Right kidney (tissue), 9 donors: ENCODE measurements at places on chromosomes 12 and 14.
A peak's percentile ranks its signal among the peaks of the same experiment; 100 is the strongest.

- DNase-seq = no peak
Observed at GRCh38 chr14:39607978-39608377, 175.7 kb upstream of the FBXO33 start.

GRCh38 chr12:46573347-46573658, 200.7 kb upstream of the SLC38A2 start:
- no peak for DNase-seq

- no peak for DNase-seq
Observed at GRCh38 chr12:51669271-51669670, 78.2 kb downstream of the SCN8A start.

DNA sequence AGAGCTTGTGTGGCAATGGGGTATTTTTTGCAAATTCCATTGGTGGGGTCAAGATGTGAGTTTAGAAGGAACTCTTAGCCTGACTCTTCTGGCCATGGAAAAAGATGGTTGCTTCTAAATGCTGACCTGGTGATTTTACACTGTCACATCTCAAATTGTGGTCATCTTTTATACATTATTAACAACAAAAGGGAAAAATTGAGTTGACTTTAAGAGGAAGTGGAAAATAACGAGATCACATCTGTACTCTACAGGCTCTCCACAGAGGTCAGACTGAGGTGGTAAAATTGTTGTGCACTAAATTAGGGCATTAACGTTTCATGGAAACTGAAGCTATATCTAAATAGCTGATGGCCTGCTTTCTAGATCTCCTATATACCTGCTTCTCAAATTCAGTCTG, 44.7 kb downstream of the PTPN11 start:
- DNase-seq = no peak

GRCh38 chr14:45699471-45699870, 446.5 kb upstream of the MIS18BP1 start:
- no peak for DNase-seq

DNA sequence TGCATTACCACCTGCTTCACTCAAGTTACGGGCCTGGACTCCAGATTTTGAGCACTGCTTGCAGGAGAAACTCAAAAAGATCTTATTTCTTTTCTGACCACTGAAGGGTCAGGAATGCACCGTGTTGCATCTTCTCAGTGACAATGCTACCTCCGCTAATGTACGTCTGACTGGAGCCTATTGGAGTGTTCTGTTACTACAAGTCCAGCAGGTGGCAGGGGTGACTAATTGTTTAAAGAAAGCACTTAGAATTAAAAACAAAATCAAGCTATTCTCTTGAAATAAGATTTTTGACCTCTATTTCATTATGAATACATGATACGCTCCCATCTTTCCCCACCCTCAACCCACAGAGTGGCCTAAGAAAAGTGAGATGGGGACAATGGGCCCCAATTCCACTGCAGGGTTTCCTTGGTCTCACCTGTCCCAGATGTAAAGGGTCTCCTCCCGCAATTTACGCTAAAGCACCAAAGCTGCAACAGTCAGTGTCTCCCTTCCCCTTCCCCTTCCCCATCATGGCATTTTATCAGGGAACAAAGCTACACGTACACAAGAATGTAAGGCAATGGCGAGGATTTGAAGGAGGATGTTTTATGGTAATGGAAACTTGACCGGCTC, 2.2 kb downstream of the TBPL2 start:
- peak; percentile 24 for DNase-seq

DNA sequence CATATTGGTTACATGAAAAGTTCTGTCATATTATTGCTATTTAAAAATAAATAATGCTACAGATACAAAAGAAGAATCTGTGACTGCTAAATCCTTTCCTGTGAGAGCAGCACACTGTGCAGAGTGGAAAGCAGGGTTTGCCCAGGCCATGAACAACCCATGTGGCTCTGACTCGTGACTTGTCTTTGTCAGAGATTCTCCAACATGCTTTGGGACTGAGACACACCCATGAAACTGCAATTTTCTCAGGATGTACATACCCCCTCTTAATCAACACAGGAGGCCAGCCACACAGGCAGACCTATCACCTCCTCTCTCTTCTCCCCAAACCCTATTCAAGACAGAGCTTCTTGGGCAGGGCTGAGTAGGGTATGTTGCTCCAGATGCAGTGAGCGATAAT, 96.8 kb upstream of the NTF3 start:
- no peak for DNase-seq

- DNase-seq = no peak
Observed at GRCh38 chr12:38728894-38729293, 176.5 kb downstream of the CPNE8 start.

DNA sequence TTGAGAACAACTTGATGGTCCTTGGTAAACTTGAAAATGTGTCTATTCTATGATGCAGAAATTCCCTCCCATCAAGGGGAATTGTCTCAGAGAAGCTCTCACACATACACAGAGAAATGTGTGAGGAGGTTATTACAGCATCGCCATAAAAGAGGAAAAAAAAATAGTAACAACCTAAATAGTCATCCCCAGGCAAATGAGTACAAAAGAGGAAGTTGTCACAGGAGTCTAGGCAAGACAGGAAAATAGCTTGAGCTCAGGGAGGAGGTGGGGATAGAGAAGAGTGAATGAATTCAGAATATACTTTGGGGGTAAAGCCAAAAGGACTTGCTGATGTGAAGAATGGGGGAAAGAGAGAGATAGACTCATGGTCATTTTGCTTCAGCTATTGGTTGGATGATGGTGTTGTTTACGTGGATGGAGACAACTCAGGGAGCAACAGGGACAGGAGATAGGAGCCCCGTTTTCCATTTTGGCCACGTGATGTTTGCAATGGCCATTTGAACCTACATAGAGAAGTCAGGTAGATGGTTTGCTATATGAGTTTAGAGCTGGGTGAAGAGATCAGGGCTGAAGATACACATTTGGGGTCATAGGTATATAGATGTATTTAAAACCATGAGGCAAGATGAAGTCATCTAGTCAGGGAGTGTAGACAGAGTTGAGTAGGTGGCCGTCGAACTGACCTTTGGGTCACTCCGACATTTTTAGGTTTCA, 20.3 kb downstream of the LRRC74A start:
- no peak for DNase-seq

DNA sequence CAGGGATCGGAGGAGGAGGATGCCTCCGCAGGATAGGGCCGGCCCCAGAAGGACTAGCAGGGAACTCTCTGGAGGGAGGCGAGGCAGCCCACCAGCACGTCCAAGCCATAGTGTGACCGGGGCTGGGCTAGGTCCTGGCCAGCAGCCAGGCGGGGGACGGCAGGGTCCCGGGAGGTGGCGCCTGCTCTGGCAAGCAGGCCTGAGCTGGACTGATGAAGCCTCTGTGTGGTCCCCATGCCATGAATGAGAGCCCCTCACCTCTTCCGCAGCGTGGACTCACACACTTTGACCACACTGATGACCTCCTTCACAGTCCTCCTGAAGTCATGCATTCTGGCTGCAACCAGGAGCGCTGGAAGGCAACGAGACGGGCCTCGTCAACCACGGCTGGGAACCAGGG, 19.8 kb upstream of the BTBD6 start:
- DNase-seq = no peak

DNA sequence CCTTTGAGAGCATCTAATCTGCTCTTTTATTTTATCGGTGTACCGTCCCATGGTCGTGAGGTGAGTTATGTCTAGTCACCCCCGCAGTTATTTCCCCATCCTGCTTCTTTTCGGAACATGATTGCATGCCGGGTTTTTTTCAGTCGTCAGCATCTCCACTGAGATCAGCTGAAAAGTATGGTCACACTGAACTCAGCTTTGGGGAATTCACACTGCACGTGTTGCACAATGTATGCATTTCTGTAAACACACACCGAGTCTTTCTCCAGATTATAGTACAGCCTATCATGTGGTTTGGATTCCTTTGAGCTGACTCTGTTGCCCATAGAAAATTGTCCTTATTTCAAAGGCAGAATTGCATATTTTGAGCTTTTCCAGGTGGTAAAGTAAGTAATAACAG, 24.6 kb downstream of the PLXNC1 start:
- DNase-seq = no peak

DNA sequence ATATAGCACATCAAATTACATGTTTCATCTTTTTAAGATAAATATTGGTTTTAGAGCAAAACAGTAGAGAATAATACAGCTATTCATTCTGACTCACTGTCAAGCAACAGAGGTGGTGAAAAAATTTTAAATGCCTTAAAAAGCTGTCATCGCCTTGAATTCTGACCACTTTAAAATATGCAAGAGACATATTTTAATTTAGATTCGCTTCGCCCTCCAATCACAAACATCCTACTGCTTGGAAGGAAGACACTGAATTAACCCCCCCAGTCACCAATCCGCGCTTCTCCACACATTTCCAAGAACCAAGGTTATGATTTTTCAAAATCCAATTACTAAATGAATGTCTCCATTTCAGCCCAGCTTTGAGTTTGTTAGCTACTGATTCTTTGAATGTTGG, 112.4 kb downstream of the TMEM132D start:
- no peak for DNase-seq

DNA sequence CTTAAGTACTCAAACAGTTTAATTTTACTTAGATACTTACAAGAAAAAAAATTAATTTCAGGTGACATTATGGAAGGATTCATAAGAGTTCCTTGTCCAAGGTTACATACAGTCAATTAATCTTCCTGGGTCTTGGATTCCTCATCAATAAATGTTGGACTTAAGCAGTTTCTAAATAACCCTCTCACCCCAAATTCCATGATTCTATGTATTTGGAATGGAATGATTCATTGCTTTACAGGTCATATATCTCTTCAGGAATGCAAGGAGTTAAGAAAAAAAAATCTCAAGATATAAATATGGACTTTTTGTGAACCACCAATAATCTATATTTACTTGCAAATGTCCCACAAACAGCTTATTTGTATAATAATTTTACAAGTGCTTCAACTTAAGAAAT, 84.2 kb upstream of the BMP4 start:
- DNase-seq = no peak

GRCh38 chr12:20055856-20056255, 312.5 kb upstream of the PDE3A start:
- DNase-seq = no peak

DNA sequence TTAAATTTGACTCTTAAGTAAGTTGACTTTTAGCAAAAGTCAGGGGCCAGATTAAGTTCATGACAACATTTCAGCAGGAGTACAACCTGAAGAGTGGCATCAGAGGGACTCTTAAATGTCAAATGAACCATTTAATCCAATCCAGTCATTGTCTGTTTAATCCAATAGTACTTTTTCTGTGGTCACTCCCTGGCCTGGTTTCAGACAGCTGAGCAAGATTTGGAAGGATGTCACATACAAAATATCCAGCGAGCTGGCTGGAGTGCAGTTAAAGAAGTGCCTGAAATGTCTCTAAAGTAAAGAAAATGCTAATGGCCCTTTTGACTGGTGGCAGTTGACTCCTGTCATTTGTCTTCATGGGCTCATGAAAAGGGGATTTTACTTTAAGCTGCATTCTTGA, 1082.1 kb downstream of the AACS start:
- no peak for DNase-seq

- no peak for DNase-seq
Observed at GRCh38 chr12:4117386-4118016, 156.1 kb upstream of the CCND2 start.

DNA sequence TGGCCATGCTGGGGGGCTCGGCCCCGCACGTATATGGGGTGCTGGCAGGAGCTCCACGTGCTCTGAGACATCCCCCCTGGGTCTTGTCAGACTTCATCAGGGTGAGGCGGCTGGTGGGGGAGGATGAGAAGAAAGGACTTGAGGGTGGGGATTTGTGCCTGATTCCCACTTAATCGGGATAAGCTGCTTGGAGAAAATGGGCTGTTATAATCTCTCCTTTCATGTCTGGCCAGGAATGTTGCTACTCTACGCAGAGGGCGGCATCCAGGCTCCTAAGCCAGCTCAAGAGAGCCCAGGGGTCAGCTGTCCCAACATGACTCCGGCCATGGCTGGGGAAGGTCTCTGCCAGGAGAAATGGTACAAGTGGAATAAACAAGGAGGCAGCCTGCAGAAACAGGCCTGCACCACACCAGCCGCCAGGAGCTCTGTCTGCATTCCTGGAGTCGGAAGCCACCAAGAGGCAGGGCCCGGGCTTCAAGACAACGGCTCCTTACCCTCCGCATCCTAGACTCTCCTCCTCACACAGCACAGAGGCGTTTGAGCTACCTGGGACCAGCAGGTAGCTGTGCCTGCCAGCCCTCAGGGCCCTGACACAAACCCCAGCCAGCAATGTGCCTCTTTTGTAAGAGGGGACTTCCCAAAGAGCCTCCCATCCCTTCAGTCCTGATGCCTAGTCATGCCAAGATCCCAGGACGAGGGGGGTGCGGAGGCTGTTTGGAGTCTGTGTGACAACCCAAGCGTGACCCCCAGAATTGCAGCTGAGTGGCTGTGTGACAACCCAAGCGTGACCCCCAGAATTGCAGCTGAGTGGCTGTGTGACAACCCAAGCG, 195.8 kb upstream of the DIO3 start:
- no peak for DNase-seq

- no peak for DNase-seq
Observed at GRCh38 chr12:92844151-92844763, 84.8 kb downstream of the EEA1 start.

GRCh38 chr12:56300644-56301464, 724 bp upstream of the CS start:
- DNase-seq = no peak

DNA sequence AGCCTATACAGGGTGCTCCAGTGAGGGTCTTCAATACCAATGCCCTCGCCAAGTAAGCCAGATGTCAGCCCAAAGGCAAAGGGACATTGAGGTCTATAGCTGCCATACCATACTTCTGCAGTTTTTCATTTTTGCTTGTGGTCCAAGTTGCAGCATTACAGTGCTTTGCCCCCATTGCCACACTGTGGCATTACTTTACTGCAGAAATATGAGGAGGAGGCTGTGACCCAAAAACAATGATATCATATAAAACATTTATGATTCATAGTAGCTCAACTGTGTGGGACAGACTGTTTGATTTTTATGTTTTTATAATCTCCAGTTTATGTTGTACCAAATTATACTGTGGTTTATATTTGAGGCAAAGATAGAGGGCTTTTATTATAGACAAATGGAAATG, 64.1 kb downstream of the KIAA0586 start:
- DNase-seq = no peak

DNA sequence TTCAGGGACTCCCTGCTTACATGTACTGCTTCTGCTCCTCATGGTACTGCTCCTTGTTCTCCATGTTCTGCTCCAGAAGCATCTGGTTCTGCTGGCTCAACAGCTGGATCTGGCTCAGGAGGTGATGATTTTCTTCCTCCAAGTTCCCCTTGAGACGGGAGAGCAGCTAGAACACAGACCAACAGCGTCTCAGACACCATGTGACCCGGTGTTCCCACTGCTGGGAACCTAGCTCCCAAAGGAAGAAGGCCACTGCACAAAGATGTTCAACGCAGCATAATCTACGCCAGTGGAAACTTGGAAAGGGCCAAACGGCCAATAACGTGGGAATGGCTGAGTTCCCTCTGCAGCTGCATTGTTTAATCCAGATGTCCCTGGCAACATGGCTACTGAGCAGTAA, 49.6 kb upstream of the GPR68 start:
- no peak for DNase-seq

GRCh38 chr14:96980835-96981234, 183.7 kb downstream of the VRK1 start:
- no peak for DNase-seq

GRCh38 chr12:129150721-129151120, 297.4 kb downstream of the GLT1D1 start:
- DNase-seq = no peak

GRCh38 chr12:71439362-71439612, 311 bp upstream of the LGR5 start:
- peak; percentile 73 for DNase-seq
